ENCODE measurements at places on chromosomes 13 and 19. TPM values are rescaled to one million over a fixed set of nuclear protein-coding genes. Genes with fewer than 3 reads are reported as not detected.

S1PR4 gene
- 0.47 TPM for total RNA-seq

IRS2 gene
- total RNA-seq, result 49.3 TPM

NXNL1 gene
- total RNA-seq, result 0.58 TPM

TGFBR3L gene
- 1.1 TPM for total RNA-seq

ZNF274 gene
- 24.4 TPM for total RNA-seq

SIGLEC12 gene
- 0.70 TPM for total RNA-seq

TDRD12 gene
- 0.07 TPM for total RNA-seq

NKPD1 gene
- not detected for total RNA-seq

GRCh38 chr13:76596216-76596615 is 290.0 kb downstream of the KCTD12 start:
- H3K4me1 ChIP-seq, result no peaks in the 10 kb centered on the region
- DNase-seq, result no peak
- H3K27ac ChIP-seq, result no peak overlapping the region

DNA sequence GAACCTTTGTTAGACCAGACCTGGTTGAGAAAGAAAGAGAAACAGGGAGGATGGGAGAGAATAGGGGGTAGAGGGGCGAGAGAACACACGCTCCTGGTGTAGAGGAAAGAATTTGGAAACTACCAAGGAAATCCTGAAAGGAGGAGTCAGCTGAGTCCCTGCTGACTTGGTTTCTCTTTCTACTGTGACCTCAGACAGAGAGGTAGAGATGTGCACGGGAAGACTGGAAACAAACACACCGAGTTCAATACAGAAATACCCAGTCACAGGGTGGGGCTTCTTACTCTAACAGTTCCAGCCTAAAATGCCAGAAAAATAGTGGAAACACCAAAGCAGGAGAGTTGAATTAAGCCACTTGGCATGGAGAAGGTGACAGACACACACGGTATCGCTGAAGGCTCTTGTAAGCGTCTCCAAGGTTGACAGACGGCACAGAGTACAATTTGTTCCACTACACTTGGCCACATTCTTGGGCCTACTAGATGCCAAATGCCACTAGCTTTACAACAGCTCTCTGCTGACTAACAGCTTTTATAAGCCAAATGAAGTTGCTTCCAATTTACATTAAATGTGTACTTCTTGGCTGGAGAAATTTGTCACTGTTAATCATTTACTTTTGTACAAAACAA is 28.1 kb downstream of the LATS2 start:
- peak overlapping the region; percentile 81 for H3K27ac ChIP-seq
- DNase-seq, result peak; percentile 38
- peaks cover 58% of the 10 kb centered on the region for H3K4me1 ChIP-seq
- no peak overlapping the region for H3K4me3 ChIP-seq
- H3K27me3 ChIP-seq, result no peaks in the 10 kb centered on the region
- no peaks in the 10 kb centered on the region for H3K36me3 ChIP-seq

DNA sequence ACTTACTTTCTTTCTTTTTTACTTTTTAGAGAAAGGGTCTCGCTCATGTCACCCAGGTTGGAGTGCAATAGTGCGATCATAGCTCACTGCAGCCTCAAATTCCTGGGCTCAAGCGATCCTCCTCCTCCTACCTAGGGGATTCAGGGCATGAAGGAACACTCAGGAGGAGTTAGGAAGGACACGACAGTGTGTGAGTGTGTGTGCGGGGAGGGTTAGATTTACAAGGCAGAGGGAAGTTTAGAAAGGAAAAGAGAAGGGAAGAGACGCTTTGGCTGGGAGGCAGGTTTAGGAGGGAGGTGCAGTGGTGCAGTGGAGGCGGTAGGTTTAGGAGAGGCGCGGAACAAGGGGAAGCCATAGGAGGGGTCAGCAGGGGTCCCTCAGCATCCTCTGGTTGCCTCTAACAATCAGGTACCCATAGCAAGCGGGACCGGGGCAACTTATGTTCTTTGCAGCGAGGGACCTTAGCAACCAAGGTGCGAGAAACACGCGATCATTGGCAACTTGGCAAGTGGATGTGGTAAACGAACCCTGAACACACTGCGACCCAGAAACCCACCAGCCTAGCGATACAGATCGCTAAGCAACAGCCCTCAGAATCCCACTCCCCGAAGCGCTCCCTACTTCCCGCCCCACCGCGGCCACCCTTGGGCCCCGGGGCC is 501 bp downstream of the SIRT2 start:
- no peaks in the 10 kb centered on the region for H3K27me3 ChIP-seq
- H3K36me3 ChIP-seq, result no peaks in the 10 kb centered on the region
- H3K4me1 ChIP-seq, result peaks cover 41% of the 10 kb centered on the region
- no peak for DNase-seq
- H3K27ac ChIP-seq, result peak overlapping the region; percentile 84

- peaks cover 7% of the 10 kb centered on the region for H3K4me1 ChIP-seq
- no peaks in the 10 kb centered on the region for H3K36me3 ChIP-seq
Observed at GRCh38 chr19:3175781-3176714, 2.5 kb upstream of the S1PR4 start.

DNA sequence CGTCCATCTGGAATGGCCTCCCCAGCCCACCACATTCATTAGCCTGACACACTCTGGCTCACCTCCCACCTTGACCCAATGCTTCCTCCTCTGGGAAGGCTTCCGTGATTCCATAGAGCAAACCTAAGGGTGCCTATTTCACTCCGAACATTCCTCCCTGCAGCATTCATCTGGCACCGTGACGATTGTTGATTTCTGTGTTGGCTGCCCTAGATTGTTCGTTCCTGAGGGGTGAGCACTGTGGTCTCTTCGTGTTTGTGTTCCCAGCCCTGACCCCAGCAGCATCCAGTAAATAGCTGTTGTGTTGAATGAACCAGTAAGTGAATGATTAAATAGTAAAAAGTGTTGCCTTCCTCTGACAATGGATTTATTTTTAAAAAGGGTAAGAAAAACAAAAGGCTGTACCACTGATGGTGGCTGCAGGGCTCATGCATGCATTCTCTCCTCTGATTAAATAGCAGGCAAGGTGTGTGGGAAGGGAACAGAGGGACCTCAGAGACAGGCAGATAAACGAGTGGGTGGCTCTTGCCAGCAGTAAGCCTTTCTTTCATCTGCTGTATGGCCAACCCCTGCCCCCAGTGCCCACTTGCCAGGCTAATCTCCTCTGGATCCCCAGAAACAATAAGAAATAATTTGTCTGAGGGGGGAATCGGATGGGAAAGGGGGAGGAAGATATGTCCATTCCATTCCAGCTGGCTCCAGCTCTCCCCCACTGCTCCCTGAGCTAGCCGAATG is 48.4 kb upstream of the CACNA1A start:
- H3K4me3 ChIP-seq, result no peak overlapping the region
- no peaks in the 10 kb centered on the region for H3K4me1 ChIP-seq
- no peaks in the 10 kb centered on the region for H3K36me3 ChIP-seq
- no peak for DNase-seq
- H3K27ac ChIP-seq, result no peak overlapping the region
- H3K27me3 ChIP-seq, result peaks cover 4% of the 10 kb centered on the region

DNA sequence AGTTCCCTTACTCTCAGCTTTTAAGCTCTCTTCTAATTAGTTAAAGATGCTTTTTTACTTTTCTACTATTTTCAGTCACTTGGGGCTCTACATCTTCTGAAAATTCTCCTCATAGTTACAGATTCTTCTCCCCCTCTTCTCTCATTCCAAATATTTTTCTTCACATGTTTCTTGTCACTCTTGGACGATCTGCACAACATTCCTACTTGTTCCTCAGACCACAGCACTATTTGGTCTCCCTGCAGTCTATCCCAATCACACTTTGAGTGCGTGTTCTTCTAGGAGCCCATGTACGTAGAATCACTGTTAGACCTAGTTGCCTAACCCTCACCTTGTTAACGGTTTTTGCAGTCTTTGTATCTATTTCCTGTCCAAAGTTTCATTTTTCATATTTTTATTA is 222.5 kb upstream of the SPRY2 start:
- DNase-seq, result no peak
- H3K27ac ChIP-seq, result no peak overlapping the region
- H3K27me3 ChIP-seq, result no peaks in the 10 kb centered on the region
- no peaks in the 10 kb centered on the region for H3K36me3 ChIP-seq

GRCh38 chr13:109610517-109610916 is 175.9 kb downstream of the IRS2 start:
- H3K4me1 ChIP-seq, result no peaks in the 10 kb centered on the region
- no peak overlapping the region for H3K27ac ChIP-seq
- no peaks in the 10 kb centered on the region for H3K36me3 ChIP-seq
- no peak overlapping the region for H3K4me3 ChIP-seq

DNA sequence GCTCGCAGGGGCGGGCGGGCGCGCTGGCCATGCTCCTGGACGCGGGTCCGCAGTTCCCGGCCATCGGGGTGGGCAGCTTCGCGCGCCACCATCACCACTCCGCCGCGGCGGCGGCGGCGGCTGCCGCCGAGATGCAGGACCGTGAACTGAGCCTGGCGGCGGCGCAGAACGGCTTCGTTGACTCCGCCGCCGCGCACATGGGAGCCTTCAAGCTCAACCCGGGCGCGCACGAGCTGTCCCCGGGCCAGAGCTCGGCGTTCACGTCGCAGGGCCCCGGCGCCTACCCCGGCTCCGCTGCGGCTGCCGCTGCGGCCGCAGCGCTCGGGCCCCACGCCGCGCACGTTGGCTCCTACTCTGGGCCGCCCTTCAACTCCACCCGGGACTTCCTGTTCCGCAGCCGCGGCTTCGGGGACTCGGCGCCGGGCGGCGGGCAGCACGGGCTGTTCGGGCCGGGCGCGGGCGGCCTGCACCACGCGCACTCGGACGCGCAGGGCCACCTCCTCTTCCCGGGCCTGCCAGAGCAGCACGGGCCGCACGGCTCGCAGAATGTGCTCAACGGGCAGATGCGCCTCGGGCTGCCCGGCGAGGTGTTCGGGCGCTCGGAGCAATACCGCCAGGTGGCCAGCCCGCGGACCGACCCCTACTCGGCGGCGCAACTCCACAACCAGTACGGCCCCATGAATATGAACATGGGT is 599 bp downstream of the ZIC2 start:
- no peak for DNase-seq
- peaks cover 98% of the 10 kb centered on the region for H3K27me3 ChIP-seq
- no peaks in the 10 kb centered on the region for H3K36me3 ChIP-seq
- H3K4me1 ChIP-seq, result peaks cover 10% of the 10 kb centered on the region
- no peak overlapping the region for H3K27ac ChIP-seq

- no peak overlapping the region for H3K4me3 ChIP-seq
- peak; percentile 33 for DNase-seq
- peaks cover 77% of the 10 kb centered on the region for H3K27me3 ChIP-seq
- H3K27ac ChIP-seq, result no peak overlapping the region
- no peaks in the 10 kb centered on the region for H3K36me3 ChIP-seq
Observed at GRCh38 chr19:33683881-33684537, 62.3 kb downstream of the CHST8 start.

DNA sequence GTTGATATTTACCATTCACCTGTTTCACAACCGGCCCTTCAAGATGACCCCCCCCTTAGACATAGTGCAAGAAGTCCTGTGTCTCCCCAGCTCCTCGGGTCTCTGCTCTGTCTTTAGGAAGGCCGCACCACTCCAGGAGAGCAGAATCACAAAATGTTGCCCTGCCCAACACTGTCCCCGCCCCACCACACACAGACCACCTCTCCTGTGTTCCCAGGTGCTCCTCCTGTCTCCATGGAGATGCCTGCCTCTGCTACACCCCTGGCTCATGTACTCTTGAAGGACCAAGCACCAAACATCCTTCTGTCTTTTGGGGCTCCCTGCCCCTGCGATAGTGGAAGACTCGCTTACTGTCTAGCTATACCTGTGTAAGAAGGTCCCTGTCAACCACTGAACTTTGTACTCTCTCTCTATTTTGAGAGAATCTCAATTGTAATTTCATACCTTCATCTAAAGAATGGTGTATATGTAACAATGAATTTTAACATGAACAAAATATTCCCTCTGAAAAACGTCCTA is 9.6 kb upstream of the TNFRSF19 start:
- DNase-seq, result no peak
- peaks cover 20% of the 10 kb centered on the region for H3K4me1 ChIP-seq
- H3K36me3 ChIP-seq, result no peaks in the 10 kb centered on the region
- H3K4me3 ChIP-seq, result no peak overlapping the region
- H3K27ac ChIP-seq, result peak overlapping the region; percentile 80

GRCh38 chr13:45296259-45296658 is 44.7 kb downstream of the TPT1 start:
- H3K27me3 ChIP-seq, result no peaks in the 10 kb centered on the region
- DNase-seq, result no peak
- no peak overlapping the region for H3K27ac ChIP-seq
- no peaks in the 10 kb centered on the region for H3K4me1 ChIP-seq

DNA sequence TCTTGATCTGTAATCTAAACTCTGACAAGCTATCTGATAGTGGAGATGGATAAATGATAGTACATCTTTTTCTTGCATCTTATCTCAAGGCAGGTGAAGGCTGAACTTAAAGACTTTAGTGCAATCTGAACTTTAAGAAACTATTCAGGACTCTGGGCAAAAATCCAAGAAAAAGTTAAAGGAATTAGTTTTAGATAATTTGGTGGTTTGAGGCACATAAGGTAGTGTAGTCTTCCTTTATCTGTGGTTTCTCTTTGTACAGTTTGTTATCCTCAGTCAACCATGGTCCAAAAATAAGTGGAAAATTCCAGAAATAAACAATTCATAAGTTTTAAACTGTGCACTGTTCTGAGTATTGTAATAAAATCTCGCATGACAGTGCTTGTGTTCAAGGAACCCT is 172.9 kb downstream of the UGGT2 start:
- no peak overlapping the region for H3K4me3 ChIP-seq
- no peak for DNase-seq
- H3K4me1 ChIP-seq, result no peaks in the 10 kb centered on the region
- no peak overlapping the region for H3K27ac ChIP-seq
- peaks cover 5% of the 10 kb centered on the region for H3K36me3 ChIP-seq

- no peaks in the 10 kb centered on the region for H3K36me3 ChIP-seq
- H3K4me1 ChIP-seq, result no peaks in the 10 kb centered on the region
- no peak overlapping the region for H3K27ac ChIP-seq
- H3K4me3 ChIP-seq, result no peak overlapping the region
- no peaks in the 10 kb centered on the region for H3K27me3 ChIP-seq
Observed at GRCh38 chr13:49833402-49833801, 40.9 kb upstream of the KPNA3 start.

DNA sequence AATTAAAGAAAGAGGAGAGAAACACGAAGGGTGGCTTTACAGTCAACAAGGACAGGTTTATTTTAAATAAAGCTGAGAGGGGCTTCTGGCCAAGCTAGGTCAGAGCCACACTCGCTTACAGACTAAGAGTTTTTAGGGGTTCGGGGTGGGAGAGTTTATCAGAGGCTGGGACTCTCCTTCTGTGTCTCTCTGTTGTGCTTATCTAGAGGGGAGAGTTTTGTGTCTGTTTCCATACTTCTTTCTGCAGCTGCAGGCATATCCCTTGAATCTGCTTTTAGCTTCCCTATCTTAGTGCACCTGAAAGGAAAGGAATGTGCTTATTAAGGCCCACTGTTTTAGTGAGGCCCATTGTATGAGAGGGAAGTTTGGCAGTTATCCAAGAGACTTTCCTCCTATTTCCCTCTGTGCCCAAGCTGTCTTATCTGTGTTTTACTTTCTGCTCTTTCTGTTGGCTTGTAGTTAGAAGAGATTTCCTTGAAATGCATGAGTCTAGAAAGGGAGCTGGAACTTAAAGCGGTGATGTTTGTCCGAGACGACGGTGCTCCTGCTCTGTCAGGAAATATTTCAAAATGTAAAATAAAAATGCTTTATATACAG is 275.3 kb downstream of the KCTD12 start:
- H3K36me3 ChIP-seq, result no peaks in the 10 kb centered on the region
- H3K27ac ChIP-seq, result no peak overlapping the region
- H3K27me3 ChIP-seq, result no peaks in the 10 kb centered on the region
- no peak overlapping the region for H3K4me3 ChIP-seq

- peaks cover 64% of the 10 kb centered on the region for H3K27me3 ChIP-seq
- no peaks in the 10 kb centered on the region for H3K36me3 ChIP-seq
- H3K27ac ChIP-seq, result no peak overlapping the region
- no peak overlapping the region for H3K4me3 ChIP-seq
Observed at GRCh38 chr19:39516270-39516669, 1.3 kb downstream of the SELENOV start.

All from heart right ventricle (tissue), 16 donors.